T-helper 17 cell (primary cell): ENCODE measurements at places on chromosomes 2 and 18.

DNA sequence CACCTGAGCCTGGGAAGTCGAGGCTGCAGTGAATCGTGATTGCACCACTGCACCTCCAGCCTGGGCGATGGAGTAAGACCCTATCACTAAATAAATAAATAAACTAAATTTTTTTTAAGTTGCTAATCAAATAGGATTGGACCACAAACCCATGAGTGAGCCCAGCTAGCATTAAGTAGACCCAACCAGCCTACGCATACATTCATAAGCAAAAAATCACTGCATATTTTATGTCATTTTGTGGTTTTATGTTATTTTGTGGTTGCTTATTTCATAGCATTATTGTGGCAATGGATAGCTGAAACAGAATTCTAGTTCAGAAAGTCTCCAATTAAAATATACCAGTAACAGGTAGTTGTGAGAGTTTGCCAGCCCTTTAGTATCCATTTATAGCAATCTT, 29.1 kb upstream of the ZC3H15 start:
- no peak for DNase-seq

DNA sequence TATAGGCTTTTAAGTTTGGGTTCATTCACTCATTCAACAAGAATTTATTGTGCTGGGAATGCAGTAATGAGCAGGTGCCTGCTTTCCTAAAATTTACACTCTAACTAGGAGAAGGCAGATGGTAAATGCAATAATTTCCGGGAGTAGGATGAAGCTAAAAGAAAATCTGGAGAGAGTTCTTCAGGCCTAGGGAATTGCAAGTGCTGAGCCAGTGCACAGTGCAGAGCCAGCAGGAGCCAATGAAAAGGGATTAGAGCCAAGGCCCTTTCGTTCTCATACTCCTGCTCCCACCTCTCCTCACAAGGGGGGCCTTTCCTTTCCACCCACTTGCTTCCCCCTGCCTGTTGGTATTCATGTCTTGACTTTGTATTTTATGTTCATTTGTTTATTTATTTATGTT, 55.1 kb downstream of the CFAP221 start:
- DNase-seq = no peak

GRCh38 chr2:148681443-148681842, 36.9 kb downstream of the EPC2 start:
- no peak for DNase-seq

- no peak for DNase-seq
These were observed 760.4 kb downstream of the TSN start for GRCh38 chr2:122515731-122516290.

DNA sequence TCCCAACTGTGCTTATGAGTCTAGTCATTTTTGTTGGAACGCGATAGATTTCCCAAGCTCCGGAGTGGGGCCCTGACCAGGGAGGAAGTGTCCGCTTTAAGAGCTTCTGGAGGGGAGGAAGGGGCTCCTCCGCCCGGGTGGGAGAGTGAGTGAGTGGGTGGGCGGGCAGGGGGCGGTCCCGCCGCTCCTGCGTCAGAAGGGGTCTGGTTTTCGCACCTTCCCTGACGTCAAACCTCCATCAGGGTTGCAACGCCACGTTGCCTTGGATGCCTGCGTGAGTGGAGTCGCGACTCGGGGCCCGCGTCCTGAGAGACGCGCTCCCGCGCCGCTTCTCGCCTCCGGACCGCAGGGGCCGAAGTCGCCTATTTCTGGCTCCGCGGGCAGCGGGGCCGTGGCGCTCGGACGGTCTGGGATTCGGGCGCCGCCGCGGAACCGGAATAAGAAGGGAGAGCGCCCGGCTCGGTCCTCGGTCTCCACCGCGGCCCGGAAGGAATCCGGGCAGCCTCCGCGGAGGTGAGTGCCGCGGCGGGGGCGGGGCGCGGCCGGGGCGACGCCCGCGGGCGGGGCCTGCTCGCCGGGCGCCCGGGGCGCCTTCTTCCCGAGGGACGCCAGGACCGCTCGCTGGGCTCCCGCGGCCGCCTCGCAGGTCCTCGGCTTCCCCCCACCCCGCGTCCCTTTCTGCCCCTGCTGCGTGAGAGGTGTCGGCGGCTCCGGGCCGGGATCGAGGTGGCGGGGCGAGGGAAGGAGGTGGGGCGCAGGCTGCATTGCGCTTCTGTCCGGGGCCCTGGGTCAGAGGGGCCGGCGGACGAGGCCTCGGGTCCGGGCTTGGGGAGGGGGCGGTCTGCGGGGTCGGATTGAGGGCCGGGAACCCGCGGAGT, at the start of gene ZDBF2:
Gene ZDBF2, plus strand, starts transcription at position 230 of the 878 bp plus-strand sequence. CDS start 7,187 bp downstream, outside the sequence.
- peak; percentile 49 for DNase-seq

- no peak for DNase-seq
These were observed 21.1 kb downstream of the ILKAP start for GRCh38 chr2:238182362-238182761.
